HuH-7 (cell line): ENCODE measurements at places on chromosomes 6 and 20.

DNA sequence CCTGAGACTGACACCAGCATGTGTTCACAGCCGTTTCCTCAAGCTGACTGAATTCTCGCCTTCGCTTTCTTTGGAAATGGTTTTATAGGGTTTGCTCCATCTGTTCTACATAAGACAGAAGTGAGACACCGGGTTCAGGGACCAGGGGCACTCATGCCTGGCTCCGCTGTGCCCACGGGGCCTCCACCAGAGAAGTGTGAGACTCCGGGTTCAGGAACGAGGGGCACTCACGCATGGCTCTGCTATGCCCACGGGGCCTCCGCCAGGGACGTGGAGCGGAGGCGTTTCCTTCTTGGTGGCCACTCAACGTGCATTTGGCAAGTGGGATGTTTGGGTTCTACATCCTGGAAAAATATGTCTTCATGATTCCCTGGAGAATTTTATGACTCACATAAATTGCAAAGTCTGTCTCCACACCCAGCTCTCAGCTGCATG lies 106.6 kb downstream of the RNASET2 start:
- no peak for DNase-seq

DNA sequence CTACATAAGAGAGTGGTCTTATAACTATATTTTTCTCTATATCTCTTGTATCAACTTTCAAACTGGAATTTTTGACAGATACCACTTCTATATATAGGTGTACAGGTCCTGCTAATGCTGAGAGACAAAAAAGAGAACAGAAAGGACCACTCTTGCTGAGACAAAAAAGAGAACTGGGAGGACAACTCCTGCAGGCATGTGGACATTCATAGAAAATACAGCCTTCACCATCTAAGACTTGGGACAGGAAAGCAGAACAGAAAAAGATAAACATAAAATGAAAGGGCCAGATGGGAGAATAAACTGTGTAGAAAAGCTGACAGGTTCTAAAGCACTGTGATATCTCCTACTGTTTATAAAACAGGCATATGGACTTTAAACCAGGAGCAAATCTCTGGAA lies 541.0 kb upstream of the ADGRB3 start:
- DNase-seq, result no peak

- DNase-seq, result no peak
These were observed 268.8 kb upstream of the PRDM1 start for GRCh38 chr6:105817370-105817769.

DNA sequence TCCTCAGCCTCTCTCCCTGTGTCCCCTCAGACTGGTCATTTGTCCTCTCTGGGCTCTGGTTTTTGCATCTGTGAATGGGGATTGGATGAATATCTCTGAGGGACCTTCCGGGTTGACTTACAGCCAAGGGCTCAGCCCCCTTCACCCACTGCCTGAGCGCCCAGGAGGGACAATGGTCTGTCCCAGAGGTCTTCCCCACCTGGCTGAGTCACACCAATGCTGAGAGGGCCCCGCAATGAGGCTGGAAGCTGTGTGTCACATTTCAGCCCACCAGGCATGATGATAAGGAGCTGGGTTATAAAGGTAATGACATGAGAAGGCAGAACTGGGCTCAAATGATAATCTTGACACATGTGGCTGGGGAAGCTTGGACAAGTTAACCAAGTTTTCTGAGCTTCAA lies 70.5 kb downstream of the TOX2 start:
- DNase-seq, result no peak

DNA sequence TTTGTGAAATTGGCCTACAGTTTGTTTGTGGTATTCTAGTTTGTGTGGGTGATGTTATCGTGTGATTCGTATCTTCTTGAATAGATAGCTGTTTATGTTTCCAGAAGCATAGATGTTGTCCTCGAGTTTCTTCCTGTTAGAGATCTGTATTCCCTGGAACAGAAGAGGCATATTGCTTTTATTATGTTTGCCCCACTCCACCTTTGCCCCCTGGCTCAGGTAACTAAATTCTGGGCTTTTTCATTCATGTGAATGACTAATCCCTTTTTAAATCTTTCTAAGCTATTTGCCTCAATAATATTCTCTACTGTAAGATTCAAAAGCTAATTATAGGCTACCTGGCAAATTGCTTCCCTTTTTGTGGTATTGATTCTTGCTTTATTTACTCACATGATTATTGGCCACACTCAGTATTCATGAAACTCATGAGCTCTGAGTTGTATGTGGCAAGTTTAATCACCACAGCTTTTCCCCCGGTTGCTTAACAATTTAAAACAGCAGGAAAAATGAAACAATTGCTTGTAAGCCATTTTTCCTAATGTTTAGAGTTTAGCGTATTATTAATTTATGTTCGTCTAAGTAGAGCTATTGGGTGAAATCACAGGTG lies 12.6 kb downstream of the RNF217 start:
- DNase-seq, result no peak

DNA sequence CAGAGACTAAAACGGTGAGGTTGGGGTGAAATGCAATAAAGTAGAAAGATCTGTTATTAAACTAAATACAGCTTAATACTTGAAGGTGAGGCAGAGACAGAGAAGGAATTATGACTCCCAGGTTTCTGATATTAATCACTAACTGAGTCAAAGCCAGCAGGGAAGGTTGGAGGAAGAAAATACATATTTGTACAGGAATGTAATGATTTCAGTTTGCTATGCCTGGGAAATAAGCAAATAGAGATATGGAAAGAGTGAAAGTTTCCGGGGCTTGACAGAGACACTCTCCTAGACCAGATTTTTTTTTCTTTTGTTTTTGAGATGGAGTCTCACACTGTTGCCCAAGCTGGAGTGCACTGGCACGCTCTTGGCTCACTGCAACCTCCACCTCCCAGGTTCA lies 76.8 kb downstream of the PTPRK start:
- DNase-seq, result no peak

GRCh38 chr6:53038141-53038540 lies 27.1 kb upstream of the FBXO9 start:
- DNase-seq, result no peak

GRCh38 chr20:59483481-59483880 lies 120.9 kb upstream of the PHACTR3 start:
- DNase-seq, result no peak

GRCh38 chr6:119162134-119162775 lies 83.8 kb upstream of the FAM184A start:
- DNase-seq, result no peak

DNA sequence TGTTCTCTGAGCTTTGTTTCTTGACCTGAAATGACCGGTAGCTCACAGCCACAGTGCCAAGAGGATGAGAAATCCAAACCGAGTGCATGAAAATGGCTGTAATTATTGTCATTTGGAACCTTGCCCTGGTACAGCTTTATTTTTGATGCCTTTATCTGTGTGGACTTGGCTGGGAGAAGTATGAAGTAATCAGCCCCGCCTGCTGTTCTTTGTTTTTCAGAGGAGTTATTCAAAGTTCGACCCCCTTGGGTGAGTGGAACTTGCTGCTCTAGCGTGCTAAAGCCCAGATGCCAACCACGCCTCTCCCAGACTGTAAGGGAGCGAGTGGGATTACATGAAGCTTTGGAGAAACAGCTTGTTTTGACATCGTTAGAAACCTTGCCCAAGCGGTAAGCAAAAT lies 48.3 kb downstream of the ECT2L start:
- DNase-seq, result no peak

GRCh38 chr6:90414352-90414751 lies 117.7 kb upstream of the BACH2 start:
- no peak for DNase-seq

GRCh38 chr6:11922901-11923300 lies 89.2 kb upstream of the HIVEP1 start:
- DNase-seq, result no peak

- DNase-seq, result no peak
These were observed 74.7 kb downstream of the GPR63 start for GRCh38 chr6:96762599-96762998.

- DNase-seq, result peak; percentile 73
These were observed at the start of gene RBPJL for GRCh38 chr20:45306431-45306982. TSS of gene RBPJL (plus strand) at chr20:45306840. CDS start at chr20:45306923, 83 bp downstream.

DNA sequence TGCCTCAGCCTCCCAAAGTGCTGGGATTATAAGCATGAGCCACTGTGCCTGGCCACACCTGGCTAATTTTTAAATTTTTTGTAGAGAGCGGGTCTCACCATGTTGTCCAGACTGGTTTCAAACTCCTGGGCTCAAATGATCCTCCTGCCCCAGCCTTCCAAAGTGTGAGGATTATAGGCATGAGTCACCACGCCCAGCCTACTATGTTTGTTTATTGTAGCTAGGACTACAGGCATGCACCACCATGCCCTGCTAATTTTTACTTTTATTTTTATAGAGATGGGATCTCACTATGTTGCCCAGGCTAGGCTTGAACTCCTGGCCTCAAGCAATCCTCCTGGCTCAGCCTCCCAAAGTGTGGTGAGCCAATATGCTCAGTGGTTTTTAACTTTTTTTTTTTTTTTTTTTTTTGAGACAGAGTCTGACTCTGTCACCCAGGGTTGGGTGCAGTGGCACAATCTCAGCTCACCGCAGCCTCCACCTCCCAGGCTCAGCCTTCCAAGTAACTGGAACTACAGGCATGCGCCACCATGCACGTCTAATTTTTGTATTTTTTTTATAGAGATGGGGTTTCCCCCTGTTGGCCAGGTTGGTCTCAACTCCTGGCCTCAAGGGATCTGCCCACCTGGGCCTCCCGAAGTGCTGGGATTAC lies 12.0 kb upstream of the DDX43 start:
- DNase-seq, result no peak

GRCh38 chr6:148599967-148600426 lies 146.8 kb upstream of the UST start:
- DNase-seq, result peak; percentile 53

DNA sequence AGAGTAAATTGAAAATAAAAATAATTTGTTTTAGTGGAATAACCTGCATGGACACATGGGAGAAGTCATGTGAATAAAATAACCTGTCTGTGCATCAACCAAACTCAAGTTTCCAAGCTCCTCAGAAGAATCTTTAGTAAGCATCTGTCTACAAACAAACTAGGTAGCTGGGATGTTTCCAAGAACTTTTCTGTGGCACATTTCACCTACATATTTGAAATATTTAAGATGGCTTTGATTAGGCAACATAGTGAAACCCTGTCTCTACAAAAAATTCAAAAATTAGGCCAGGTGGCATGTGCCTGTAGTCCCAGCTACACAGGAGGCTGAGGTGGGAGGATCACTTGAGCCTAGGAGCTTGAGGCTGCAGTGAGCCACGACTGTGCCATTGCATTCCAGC lies 168.2 kb downstream of the DST start:
- no peak for DNase-seq

DNA sequence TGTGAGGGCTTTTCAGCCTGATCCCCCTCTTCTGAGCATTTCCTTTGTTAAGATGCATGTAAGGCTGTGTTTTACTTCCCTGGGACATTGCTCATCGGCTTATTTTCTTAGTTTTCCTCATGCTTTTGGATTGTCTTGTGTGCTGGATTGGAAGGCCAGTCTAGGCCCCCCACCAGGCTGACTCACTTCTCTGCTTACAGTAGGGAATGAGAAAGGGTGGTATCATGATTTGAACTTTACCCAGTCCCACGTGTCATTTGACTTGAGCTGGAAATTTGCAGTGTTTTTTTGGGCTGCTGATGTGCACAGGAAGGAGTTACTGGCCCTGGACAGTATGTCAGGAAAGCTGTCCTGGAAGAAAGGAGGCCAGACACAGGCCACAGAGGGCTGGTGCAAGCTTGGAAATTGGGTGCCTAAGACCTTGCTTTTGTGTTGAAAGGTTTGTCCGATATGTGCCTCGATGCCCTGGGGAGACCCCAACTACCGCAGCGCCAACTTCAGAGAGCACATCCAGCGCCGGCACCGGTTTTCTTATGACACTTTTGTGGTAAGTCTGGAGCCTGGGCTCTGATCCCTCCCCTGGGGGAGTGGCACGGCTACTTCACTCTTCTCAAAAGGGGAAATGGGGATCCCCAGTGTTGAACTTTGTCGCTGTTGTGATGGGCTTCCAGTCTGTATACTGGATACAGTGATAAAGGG lies 12.8 kb downstream of the RNF114 start:
- no peak for DNase-seq

- no peak for DNase-seq
These were observed 14.2 kb downstream of the OR2A4 start for GRCh38 chr6:131687022-131687421.

DNA sequence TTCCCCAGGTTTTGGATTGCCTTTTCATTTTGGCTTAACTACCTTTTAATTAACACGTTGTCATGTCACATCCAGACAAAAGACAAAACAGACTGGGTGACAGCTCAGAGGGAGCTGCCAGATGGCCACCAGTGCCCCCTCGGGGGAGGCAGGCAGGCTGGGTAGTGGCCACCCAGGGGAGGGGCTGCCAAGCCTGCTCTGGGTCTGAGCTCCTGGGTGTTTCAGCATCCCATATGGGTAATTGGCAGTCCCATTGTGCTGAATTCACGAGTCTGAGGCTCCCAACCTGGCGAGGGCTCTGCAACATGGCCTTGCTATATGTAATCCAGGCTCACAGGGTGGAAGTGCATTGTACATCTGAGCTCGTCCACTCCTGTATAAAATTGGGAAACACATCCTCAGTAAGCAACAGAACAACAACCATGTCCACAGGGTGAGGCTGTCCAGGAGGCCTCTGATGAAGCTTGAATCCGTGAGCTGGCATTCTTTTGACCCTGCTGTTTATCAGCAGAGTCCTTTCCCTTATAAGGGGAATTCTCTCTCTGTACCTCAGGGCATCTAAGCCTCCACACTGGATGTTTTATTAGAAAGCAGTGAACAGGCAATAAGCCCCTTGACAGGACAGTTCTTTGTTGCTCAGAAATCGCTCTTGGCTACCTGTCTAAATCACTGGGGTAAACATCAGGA lies 111.7 kb upstream of the SLC22A23 start:
- DNase-seq, result no peak

GRCh38 chr20:10042086-10042485 lies 7.3 kb downstream of the ANKEF1 start:
- DNase-seq, result no peak

- DNase-seq, result no peak
These were observed 26.3 kb downstream of the GGTLC1 start for GRCh38 chr20:23962272-23962671.

DNA sequence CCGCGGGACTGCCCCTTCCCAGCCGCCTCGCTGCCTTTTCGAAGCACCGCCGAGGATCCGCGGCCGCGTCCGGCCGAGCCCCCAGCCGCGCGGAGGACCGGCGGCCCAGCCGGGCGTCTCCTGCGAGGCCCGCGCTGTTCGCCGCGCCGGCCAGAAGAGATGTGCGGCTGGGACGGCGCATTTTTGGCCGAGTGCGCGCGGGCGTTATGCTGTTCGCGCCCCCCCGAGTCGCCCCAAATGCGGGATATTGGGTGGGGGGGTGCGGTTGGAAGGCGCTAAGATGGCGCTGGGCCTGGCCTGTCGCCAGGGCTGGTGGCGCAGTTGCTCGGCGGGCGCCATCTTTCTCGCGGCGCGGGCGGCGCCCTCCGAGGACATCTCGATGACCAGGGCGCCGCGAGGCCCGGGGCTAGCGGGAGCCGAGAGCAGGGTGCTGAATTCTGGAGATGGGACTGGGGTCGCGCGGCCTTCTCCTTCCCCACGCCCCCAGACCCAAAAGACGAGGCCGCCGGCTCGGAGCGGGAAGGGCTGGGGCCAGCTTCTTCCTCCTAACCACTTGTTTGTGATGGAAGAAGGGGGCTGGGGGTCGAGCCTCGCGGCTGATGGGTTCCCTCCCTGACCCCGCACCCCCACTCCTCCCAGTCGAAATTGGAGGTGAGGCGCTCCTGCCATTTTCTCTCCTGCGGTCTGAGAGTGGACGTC lies 1.5 kb downstream of the BICRAL start:
- DNase-seq, result peak; percentile 42
